ENCODE measurements at places on chromosomes 12 and 14.
A peak's percentile ranks its signal among the peaks of the same experiment; 100 is the strongest.

DNA sequence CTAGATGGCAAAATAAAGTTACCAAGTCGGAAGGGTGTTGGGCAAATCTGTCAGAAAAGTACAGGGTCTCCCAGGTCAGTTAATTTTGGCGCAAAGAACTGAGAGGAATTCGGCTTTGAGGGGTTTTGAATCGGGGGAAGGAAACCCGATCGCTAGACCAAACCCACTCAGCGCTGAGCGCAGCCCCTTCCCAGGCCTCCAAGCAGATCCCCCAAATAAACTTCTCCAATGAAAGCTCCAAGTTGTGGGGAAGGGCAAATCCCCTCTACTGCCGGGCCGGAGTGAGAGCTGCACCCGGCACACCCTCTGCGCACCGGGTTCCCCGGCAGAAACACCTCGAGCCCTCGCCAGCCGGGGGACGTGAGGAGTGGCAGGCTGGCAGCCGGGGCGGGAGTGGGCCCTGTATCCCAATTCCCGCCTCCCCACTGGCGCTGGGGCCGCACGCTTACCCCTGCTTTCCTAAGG lies 441 bp downstream of the E2F7 start:
- no peak for DNase-seq

GRCh38 chr12:109734219-109735000 lies 20.8 kb downstream of the FAM222A start:
- DNase-seq, result no peak

- DNase-seq, result peak; percentile 60
Observed at GRCh38 chr12:53984901-53985691, at the start of gene HOXC10. HOXC10 (plus strand) TSS chr12:53985146; CDS start chr12:53985260, 114 bp downstream.

- no peak for DNase-seq
Observed at GRCh38 chr12:94309373-94309772, 150.3 kb downstream of the CEP83 start.

GRCh38 chr12:11862798-11863197 lies 207.9 kb upstream of the BCL2L14 start:
- no peak for DNase-seq

- DNase-seq, result no peak
Observed at GRCh38 chr12:102876883-102877282, 40.2 kb downstream of the PAH start.

DNA sequence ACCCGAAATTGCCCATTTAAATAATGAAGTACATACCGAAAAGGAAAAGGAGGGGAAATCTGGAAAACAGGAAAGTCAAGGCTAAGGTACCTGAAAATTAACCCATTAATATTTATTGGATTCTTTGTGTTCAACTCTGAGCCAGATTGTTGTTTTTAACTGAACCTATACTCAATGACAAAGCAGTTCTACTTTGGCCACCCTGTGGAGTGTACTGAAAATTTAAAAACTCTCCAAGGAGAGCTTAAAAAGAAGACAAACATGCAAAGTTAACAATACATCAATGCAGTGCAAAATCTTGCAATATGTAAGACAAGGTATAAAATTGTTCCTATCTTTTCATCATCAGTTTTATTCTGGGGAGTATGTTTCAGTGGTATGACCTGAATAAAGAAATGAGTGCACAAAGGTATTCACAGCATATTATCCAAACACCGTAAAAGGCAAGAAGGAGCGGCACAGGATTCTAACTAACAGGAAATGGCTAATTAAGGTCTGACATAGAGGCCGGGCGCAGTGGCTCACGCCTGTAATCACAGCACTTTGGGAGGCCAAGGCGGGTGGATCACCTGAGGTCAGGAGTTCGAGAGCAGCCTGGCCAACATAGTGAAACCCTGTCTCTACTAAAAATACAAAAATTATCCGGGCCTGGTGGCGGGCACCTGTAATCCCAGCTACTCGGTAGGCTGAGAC lies 1.7 kb downstream of the USP44 start:
- no peak for DNase-seq

GRCh38 chr12:67649570-67650387 lies 1.2 kb downstream of the DYRK2 start:
- peak; percentile 11 for DNase-seq

GRCh38 chr14:59565087-59565486 lies 11.5 kb downstream of the CCDC175 start:
- no peak for DNase-seq

GRCh38 chr14:93011650-93012325 lies 88.8 kb downstream of the CHGA start:
- DNase-seq, result no peak

- no peak for DNase-seq
Observed at GRCh38 chr14:105866841-105867321, 340.5 kb downstream of the TMEM121 start.

DNA sequence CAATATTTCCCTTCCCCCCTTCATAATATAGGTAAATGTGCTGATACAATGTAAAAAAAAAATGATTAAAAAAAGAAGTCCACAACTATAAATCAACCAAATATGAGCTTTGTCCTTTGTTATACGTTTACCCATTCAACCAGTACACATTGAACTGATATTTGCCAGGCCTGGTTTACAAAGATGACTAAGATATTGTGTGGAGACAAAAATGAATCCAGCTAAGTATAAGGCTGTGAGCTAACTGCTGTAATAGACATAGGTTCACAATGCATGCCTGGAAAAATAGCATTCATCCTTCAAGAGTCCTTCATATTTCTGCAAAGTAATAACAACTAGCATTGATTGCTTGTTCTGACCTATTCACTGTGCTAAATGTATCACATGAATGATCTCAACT lies 6.9 kb downstream of the C12orf56 start:
- no peak for DNase-seq

GRCh38 chr14:89308232-89308959 lies 108.6 kb downstream of the FOXN3 start:
- DNase-seq, result no peak

DNA sequence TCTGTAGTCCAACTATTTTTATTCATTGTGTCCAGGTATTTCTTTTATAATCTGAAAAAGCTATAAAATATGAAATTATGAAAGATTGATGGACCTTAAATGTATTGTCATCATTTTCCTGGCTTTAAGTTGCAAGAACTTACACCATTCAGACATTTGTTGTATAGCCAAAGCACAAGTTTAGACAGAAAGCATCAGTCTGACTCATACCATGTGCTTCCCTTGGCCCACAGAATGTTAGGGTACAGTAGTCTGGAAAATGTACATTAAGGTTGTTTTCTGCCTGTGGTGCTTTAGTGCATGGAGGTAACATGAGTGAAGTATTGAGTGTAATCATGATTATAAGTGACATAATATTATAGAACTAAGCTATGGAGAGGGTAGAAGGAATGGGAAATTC lies 1002.5 kb downstream of the BCL11B start:
- DNase-seq, result no peak

GRCh38 chr12:104600036-104600712 lies 143.4 kb downstream of the CHST11 start:
- DNase-seq, result no peak

DNA sequence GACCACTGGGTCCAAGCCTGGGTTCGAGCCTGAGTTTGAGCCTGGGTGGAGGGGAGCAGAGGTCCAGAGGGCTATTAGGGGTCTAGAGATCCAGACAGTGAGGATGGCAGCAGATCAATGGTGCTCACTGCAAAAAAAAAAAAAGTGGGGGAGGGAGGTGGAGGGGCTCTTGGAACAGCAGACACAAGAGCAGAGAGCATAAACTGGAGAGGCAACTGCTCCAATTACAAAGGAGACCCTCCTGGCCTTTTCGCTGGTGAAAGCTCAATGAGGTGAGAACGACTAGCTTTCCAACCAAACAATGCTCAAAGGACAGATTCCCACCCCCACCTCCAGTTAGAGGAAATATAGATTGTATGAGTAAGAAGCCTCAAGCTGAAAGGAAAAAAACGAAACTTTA lies 124.2 kb upstream of the TSPAN8 start:
- no peak for DNase-seq

GRCh38 chr14:81085596-81085995 lies 130.2 kb downstream of the TSHR start:
- no peak for DNase-seq

DNA sequence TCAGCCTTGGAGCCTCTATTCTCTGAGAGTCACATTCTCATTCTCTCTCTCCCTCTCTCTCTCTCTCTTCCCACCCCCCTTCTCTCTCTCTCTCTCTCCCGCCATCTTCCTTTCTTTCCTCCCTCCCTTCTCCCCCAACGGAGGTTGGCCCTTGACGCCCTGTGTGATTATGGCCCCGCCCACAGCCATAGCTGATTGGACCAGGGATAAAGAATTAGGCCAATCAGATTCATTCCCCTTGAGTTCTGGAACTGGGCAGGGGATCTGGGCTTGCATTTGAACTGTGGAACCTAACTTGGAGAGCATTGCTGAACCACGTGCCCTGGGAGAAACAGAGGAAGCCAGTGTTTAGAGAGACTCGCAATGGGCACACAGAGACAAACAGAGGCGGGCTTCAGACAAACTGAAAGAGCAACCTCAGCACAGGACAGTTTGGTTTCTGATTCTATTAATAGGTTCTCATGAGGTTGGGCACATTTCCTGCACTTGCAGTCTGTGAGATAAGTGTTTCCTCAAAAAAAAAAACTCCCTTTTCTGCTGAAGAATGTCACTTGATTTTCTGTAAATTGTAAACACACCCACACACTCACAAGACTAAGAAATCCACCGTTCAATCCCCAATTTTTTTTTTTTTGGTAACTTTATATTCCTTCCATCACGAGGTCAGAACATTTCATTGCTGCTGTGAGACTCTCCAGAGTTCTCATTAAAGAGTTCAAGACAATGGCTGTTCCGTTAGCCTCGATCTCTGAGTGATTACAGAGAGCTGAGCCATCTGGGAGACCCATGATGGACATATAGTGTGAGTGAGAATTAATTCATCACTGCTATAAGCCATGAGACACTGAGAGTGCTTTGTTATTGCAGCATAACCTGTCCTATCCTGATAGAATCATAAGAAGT lies 3.5 kb upstream of the P2RX7 start:
- DNase-seq, result peak; percentile 94

DNA sequence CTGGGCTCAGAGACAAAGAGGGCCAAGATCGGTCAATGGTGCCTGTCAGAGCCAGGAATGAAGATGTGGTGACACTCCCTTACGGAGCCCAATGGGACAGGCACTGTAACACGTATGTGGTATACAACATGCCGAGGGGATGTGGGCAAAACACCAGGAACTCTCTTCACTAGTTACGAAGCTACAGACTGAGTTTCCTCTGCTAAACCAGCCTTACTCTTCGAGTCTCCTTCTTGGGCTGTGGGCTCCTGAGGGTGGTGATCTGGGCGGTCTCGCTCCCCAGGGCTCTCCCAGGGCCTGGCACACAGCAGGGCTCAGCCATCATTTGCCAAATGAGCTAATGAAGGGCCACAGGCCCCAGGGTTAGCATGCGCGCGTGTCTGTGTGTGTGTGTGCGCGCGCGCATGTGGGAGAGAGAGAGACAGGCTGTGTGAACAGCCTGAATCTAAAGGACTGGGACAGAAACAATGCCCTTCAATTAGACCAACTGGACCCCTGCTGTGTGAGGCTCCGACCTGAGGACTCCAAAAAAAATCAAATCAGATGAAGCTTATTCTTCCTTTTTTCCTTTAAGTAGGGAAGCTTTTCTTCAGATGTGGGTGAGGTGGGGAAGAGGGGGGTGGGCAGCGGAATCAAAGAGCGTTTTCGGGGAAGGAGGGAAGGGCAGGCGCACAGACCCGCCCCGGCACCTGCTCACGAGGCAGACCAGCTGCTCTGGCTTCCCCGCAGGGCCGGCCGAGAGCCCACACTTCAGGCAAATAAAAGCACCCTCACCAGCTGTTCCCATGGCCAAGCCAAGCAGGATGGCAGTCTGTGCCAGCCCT lies 42.5 kb downstream of the CCDC88C start:
- DNase-seq, result peak; percentile 48

DNA sequence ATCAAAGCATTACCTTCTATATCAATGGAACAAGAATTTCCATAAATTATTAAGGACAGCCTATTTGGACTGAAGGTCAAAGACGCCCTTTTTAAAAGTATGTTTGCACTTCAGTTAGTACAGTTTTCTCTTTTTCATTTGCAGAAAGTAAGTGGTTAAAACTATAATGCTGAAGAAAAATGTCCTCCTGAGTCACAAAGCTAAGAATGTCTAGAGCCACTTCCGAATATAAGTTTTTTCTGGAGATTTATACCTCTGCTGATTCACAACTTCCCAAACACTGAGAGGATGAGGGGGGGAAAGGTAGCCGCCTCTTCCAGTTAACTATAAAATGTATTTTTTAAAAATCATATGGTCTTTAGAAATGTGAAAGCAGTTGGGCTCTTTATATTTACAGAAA lies 84.9 kb downstream of the DUSP6 start:
- DNase-seq, result no peak

GRCh38 chr14:106652494-106652893 lies 1126.1 kb downstream of the TMEM121 start:
- no peak for DNase-seq

DNA sequence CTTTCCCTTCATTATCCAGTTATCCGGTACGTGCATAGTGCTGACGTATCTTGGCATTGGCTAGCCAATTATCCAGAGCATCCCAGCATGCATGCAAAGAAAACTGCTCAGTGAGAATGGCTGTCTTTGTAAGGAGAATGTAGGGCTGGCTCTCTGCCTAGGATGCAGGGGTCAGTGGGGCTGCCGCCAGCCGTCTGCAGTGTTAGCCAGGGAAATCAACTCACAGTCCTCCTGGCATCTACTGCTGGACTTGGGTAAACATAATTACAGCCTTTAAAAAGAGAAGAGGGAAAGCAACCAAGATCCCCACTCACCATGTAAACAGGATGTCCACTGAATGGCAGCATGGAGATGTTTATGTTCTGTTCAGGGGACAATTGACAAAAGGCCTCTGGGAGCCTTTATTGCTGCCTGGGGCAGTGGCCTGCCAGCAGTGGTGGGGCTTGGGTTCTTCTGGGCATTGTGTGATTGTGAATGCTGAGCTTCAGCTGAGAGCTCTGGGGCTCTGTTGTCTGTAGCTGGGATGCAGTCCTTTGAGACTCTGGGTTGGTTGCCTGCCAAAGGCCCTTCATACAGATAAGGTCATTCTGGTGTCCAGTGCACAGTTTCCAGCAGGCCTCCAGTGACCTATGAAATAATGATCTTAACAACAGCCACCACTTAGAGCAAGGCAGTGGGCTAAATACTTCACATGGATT lies 121.8 kb downstream of the TBC1D30 start:
- DNase-seq, result no peak

- no peak for DNase-seq
Observed at GRCh38 chr14:92143309-92143708, 21.5 kb downstream of the CPSF2 start.
